ENCODE measurements at places on chromosomes 1 and 21. TPM values are rescaled to one million over a fixed set of nuclear protein-coding genes. Genes with fewer than 3 reads are reported as not detected.

DNA sequence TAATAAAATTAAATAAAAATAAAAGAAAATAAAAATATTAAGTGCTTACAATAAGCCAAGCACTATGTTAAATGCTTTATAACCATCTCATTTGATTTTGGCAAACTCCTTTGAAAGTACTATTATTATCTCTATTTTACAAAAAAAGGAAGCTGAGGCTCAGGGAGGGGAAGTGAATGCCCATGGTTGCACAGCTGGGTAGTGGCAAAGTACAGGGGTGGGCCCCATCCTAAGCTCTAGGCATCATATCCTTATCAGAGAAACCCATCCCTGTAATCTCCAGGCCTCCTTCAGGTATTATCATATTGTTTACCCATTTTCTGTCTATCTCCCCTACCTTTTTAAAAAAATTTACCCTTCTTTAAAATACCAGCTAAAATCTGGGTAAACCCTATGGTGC is 2.3 kb upstream of the MED18 start:
- DNase-seq = no peak

DNA sequence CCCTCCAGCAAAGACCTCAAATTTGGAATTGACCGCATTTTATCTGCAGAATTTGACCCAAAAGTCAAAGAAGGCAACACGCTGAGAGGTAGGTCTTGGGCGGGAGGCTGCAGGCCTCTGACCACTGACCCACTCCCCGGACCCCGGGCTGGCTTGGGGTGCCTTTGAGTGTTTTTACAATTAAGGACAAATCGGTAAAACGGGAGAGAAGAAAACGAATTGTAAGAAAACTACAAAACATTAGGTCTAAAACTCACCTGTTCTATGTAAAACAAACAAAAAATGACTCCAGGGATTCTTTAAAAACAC is 1.1 kb downstream of the HLX start:
- DNase-seq = no peak

DNA sequence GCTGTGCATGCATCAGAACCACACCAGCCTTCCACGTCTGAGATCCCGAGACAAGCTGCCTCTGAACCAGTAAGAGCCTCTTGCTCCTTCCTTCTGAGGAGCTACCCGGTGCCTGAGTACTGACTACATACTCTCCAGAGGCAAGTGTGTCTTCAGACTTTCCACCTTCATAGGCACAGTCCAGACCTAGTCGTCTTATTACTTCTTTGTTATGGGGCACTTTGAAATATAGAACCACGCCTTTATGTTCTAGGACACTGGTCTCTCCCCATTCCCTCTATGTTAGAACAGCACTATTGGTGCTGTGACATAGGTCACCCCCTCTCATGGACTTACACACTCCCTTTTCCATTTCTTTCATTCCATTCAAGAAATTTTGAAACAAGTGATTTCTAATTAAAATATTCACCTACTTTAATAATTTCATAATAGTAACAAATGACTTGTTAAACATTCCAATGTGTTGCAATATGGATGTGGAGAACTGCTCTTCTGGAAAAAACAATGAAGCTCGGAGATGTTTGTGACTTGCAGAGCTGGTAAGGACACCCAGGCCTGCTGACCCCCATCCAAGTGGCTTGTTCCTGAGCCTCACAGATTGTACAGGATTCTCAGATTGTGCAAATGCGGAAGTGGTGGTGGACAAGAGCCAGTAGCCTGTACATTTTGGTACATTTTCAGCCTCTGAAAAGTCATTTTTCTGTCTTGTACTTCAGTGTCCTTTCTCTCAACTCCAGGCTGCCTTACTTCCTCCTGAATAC is 76.1 kb upstream of the SIPA1L2 start:
- DNase-seq = no peak

- DNase-seq = no peak
Measured at GRCh38 chr1:238458899-238459298, 568.2 kb upstream of the ZP4 start.

DNA sequence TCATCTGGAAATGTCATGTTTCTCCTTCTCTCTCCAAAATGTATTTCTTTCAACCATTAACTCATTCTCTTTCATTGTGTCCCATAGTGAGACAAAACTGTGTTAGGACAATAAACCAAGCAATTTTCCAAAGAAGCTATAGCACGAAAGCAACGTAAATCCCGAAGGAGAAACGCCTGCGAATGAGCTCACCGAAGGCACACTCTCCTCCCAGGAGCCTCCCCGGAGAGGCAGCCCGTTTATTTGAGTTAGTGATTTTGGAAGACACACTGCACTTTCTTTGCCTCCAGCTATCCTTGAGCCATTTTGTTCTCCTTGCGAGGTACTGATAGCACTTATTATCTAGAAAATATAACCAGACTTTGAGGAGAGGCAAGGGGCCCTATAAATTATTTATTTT is 41.2 kb downstream of the RSPH1 start:
- no peak for DNase-seq

The GLIS1 gene
- 3.6 TPM for polyA plus RNA-seq

The ANKRD65 gene
- polyA plus RNA-seq = 6.6 TPM
